A549 treated with CpdA at 1 μM for 4 hours (cell line): ENCODE measurements at places on chromosomes 12 and 14. TPM values are rescaled to one million over a fixed set of nuclear protein-coding genes. Genes with fewer than 3 reads are reported as not detected.

FAM90A1 gene
- total RNA-seq: 0.06 to 0.14 TPM (median 0.09 TPM) in 4 of 5 replicates, not detected in the other

ST8SIA1 gene
- total RNA-seq: 0.06 to 0.08 TPM in 2 of 5 replicates, not detected in the others

RNU4-1 gene
- 18.3 TPM in 1 of 5 replicates, not detected in the others for total RNA-seq

C1QL4 gene
- total RNA-seq: 3.4 to 5.7 TPM (median 5.0 TPM) in 5 replicates

IL22 gene
- total RNA-seq: not detected in 5 replicates

ATL1 gene
- total RNA-seq: 3.9 to 6.3 TPM (median 4.7 TPM) in 5 replicates
